Urothelium cell line (cell line): ENCODE measurements at places on chromosomes 4 and X.

DNA sequence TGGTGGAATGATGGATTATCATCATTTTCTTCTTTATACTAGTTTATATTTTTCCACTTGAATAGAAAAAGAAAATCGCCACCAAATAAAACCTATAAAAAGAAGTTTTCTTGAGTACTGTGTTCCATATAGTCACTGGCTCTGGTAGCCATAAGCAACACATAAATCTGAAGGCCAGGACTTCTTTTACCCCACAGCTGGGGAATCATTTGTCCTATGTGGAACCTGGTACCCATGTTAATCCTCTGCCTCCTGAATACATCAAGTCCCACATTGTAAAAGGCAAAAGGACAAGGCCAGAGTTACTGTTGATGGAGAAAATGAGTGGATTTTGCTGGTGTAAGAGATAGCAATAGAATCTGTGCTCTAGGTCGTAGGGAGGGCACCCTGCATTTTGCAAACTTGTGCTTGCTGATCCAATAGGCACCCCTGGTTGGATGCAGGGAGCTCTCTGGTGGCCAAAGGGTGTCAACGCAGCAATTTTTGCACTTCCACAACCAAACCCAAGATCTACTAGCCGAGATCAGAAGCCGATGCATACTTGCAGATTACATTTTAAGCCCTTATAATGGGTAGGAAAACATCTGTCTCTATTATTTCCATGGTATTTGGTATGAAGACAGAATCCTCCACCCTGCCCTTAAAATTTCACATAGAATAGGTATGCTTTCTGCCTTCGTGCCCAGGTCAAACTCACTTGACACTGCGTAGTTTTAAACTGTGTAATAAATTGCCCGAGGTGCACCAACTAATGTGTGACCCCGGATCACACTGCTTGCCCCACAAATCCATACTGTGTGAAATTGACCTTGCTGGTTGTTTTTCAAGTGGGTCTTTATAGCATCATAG lies 146.2 kb upstream of the SCML1 start:
- peak; percentile 29 for DNase-seq

DNA sequence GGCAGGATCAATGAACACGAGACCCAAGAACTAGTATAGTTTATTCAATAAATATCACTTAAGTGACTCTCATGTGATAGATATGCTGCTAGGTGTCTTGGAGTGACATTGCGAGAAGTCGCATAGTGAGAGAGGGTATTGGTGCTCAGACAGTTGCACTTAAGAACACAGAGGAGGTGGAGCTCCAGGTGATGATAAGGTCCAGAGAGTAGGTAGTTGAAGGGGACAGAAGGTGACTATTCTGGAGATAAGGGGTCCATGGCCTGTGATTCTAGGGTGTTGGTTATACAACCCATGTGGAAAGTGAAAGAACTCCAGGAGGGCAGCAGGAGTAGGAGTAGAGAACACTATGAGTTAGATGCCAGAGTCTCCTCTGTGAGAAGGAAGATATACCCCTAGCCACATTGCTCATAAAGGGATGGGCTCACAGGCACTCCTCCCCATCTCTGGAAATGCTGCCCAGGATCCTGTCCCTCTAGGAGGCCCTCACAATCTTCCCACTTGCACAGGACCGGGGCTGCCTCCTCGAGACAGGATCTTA lies 9.2 kb downstream of the MAGED1 start:
- DNase-seq, result no peak

- DNase-seq, result peak; percentile 13
Observed at GRCh38 chr4:110514889-110515479, 39.0 kb downstream of the ENPEP start.

DNA sequence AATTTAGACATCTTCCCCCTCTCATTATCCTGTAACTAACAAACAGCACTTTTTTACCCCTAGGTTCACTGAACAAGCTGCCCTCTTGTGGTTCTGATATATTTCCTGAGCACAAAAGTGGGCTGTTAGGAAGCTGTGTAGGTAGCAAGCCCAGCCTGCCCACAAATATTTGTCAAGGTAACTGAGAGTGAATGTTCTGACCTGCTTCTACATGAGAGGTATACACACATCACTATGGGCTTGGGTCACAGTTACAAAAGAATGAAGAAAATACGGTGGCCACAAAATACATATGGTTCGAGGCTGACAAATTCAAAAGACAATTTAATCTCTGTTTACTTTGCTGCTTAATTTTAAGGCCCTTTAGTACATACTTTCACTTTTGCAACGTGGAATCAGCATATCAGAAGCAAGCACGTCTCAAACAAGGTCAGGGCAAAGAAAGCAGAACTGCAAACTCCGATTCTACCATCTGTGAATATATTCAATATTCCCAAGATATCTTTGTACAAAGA lies 78.7 kb downstream of the RBM47 start:
- peak; percentile 41 for DNase-seq

DNA sequence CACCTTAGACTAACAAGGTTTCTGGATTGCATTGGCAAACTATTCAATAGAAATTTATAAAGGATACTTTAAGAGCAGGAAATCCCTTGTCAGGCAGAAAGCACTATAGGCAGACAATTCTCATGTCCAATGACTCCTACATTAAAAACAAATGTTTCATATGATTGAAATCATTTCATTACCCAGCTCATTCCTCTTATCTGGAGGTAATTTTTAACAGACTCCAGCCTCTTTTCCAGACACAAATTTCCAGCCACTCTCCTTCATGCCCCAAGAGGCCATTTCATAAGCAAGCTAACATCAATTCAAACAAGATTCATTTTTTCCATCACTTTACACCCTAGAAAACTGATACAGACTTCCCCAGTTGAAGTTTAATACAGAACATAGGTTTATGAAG lies 495.1 kb upstream of the FRG1 start:
- DNase-seq, result no peak

DNA sequence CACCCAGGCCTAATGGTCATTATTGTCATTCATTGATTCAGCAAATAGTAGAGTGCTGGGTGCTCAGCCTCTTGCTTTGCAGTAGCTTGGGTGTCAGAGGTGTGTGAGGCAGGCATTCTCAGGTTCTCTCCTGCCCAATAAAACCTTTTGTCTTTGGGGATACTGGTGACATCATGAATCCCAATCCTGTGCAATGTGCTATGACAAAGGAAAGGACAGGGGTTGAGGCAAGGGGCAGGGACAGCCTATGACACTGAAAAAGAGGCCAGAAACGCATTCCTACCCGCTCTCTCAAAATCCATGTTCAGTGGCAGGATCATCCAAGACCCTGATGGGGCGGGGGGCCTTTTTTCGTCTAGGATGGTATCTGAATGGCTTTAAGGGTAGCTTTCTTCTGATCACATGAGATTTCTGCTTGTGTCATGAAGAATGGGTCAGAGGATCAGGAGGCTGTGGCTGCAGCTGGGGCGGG lies 1.5 kb upstream of the FAM193A start:
- DNase-seq, result no peak

GRCh38 chr4:7377223-7377865 lies 57.4 kb downstream of the PSAPL1 start:
- no peak for DNase-seq

GRCh38 chr4:71974681-71975080 lies 57.1 kb upstream of the NPFFR2 start:
- DNase-seq, result peak; percentile 63

GRCh38 chr4:88009871-88010270 lies 2.4 kb downstream of the PKD2 start:
- DNase-seq, result no peak

GRCh38 chrX:40176351-40177116 lies 78.8 kb upstream of the BCOR start:
- DNase-seq, result peak; percentile 66

GRCh38 chr4:158208963-158209640 lies 1.2 kb upstream of the TMEM144 start:
- DNase-seq, result no peak

DNA sequence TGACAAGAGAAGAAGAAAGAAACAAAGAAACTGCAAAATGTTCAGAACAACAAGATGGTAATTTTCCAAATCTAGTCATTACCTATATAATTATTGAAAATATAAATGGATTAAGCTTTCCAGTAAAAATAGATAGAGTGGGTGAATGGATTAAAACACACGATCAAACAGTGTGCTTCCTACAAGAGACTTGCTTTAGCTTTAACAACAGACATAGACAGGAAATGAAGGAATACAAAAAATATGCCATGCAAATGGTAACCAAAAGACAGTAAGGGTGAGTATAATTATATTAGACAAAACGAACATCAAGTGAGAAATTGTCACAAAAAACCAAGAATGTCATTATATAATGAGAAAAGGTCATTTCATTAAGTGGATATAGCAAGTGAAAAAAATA lies 842.8 kb downstream of the CCSER1 start:
- no peak for DNase-seq

- no peak for DNase-seq
Observed at GRCh38 chr4:93870876-93871458, 42.4 kb downstream of the ATOH1 start.

- no peak for DNase-seq
Observed at GRCh38 chr4:106971636-106972035, 64.5 kb downstream of the DKK2 start.

- no peak for DNase-seq
Observed at GRCh38 chr4:82864336-82864979, 26.5 kb downstream of the SEC31A start.

DNA sequence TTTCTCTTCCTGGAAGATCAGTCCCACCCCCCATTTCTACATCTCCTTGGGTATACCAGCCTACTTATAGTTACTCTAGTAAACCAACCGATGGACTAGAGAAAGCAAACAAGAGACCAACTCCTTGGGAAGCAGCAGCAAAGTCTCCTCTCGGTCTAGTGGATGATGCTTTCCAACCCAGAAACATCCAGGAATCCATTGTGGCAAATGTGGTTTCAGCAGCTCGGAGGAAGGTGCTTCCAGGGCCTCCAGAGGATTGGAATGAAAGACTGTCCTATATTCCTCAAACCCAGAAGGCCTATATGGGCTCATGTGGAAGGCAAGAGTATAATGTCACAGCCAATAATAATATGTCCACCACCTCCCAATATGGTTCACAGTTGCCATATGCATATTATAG lies 78.2 kb upstream of the MYOZ2 start:
- no peak for DNase-seq

DNA sequence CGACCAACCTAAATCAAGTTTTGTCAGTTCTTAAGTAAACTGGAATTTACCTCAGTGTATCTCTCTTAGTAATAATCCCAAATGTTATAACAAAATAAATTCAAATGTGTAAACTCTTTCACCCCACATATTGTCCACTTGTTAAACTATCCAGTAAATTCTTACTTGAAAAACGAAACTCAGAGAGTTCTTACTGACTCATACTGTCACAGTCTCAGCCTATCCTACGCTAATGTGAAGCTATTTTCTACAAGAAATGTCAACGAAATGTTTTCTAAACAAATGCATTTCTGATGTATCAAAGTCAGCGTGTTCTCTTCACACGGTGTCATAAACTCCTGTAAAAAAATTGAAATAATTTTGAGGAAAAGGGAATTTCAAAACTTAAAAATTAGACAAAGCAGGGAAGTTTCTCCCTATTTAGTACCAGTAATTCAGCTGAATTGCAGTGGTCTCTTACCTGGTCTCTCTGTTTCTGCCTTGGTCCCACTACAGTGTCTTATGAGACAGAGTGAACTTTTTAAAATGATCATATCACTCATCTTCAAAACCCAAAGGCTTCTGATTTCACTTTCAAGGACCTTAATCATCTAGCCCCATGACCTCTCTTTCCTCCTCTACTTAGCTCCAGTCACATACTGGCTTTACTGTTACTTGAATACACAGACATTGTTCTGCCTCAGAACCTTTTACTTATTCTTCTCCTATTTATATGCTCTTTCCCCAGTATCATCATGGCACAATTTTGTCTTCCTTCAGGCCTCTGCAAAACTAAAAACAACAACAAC lies 63.3 kb downstream of the DCAF8L1 start:
- DNase-seq, result no peak

GRCh38 chrX:56281789-56282188 lies 49.6 kb downstream of the KLF8 start:
- DNase-seq, result no peak

GRCh38 chrX:119755981-119756533 lies 2.3 kb upstream of the SOWAHD start:
- no peak for DNase-seq

GRCh38 chr4:20430259-20430941 lies 178.7 kb downstream of the SLIT2 start:
- DNase-seq, result no peak

- no peak for DNase-seq
Observed at GRCh38 chr4:94598758-94599157, 147.0 kb downstream of the PDLIM5 start.

- DNase-seq, result no peak
Observed at GRCh38 chrX:118523920-118524319, 28.3 kb downstream of the DOCK11 start.

DNA sequence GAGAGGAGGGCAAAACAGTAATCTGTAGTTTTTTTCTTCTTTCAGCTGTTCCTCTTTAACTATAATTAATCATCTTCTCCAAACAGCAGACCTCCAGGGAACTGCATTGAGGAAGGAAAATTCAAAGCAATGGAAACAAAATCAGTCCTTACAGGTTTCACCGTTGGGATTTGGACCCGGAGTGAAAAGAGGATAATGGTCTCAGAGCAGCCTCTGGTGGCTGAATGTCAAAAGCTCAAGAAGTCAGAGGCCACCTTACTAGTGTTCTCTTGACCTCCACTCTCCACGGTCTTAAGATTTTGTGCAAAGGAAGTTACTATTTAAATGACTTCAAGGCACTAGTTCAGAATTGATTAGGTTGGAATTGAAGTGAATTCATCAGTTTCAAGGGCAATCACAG lies 16.0 kb upstream of the MID1 start:
- DNase-seq, result no peak

DNA sequence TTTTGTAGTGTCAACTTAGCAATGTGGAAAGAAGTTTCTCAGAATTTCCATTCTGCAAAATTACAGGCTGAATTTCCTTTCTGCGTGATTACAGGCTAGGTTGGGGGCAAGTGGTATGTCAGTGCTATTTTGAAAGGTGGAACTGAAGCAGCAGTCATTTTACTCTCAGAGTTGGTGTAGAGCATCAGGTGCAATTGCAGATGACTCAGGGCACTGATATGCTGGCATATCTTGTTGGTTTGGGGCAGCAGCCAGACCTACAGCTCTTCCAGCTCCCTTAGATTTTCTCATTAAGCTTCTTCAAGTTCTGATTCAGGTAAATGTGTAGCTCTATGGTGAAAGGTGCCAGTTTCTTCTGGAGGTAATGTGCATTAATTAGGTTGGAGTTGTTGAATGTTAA lies 930.7 kb upstream of the PCDH10 start:
- peak; percentile 30 for DNase-seq
